ENCODE measurements at places on chromosomes 2 and 18.

DNA sequence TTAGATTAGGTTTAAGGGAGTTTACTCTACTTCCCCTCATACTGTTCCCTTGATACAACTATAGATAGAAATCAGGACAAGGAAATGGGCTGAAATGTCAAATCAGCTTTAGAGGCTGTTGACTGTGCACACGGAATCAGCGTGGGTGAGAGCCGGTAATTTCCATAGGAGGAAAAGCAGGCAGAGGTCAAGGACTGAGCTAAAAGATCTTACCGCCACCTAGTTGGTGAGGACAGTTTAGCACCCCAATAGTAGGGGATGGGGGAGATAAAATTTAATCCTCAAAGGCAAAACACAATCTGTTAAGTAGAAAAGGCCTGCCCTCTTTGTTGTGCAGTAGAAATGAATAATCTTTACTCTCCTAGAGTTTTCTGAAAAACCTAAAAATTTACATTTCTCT is 1154.5 kb upstream of the CHAC2 start:
- no peak for DNase-seq

GRCh38 chr18:11160313-11160712 is 10.9 kb upstream of the PIEZO2 start:
- no peak for DNase-seq

GRCh38 chr18:59024829-59025228 is 114.9 kb upstream of the SEC11C start:
- no peak for DNase-seq

- no peak for DNase-seq
Observed at GRCh38 chr2:97654791-97655190, 8.9 kb downstream of the COX5B start.

DNA sequence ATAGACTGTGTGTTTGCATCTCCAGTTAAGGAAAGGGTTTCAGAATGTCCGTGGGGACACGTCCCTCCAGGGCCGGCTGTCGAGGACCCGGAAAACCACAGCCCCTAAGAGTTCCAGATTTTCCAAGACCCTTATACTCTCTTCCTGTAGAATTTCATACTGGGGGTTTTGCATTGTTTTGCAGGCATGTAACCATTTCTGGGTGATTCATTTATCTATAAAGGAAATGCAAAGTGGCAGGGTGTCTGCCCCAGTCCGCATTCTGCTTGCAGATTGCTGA is 8.5 kb downstream of the SP9 start:
- DNase-seq: no peak

DNA sequence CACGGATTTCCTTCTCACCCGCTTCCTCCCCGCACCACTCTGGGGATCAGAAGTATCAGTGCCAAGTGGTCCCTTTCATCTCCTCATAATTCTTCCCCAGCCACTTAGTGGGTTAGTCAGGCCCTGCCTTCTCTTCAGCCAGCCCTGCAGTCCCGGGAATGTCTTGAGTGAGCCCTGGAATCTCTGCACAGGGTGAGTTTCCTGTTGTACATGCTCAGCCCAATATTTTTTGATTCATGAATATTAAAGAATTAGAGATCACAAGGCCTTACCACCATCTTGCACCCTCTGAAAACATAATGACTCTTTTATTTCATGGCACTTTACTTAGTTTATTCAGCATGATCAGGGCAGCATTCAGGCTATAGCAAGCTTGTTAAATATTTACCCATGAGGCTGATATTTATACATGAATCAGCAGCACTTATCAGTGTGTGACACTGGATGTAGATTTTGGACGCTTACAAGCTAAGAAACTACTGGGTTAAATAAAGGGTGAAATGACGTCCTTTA is 159.4 kb upstream of the FOSL2 start:
- no peak for DNase-seq

- no peak for DNase-seq
Observed at GRCh38 chr2:11797846-11798245, 51.4 kb downstream of the LPIN1 start.

- no peak for DNase-seq
Observed at GRCh38 chr2:236614551-236614950, 44.9 kb downstream of the ACKR3 start.

DNA sequence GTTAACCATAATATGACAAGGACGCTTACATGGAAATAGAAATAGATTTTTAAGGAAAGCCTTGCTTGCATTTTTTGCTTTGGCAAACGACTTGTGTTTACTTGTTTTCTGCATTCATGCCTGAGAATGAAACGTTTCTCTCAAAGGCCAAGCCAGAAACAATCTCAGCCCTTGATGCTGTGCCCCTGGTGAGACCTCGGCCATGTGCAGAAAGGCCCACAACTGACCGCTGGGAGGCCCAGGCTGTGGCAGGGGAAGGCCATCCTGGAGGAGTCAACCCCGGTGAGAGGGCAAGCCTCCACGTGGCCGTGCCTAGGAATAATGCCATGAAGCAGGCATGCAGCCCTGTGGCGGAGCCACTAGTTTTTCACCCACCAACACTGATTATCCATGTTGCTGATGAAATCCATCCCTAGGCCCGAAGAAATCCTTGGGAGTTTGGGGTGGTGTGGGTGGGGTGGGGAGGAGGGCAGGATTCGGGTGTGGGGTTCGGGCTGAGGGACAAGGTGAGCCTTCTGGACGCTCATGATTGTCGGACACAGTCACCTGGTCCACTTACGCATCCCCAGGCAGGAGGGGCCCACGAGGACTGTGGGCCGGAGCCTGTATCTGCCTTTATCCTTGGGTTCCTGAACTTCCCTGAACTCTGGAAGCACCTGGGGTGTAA is 107.6 kb upstream of the APCDD1 start:
- no peak for DNase-seq

DNA sequence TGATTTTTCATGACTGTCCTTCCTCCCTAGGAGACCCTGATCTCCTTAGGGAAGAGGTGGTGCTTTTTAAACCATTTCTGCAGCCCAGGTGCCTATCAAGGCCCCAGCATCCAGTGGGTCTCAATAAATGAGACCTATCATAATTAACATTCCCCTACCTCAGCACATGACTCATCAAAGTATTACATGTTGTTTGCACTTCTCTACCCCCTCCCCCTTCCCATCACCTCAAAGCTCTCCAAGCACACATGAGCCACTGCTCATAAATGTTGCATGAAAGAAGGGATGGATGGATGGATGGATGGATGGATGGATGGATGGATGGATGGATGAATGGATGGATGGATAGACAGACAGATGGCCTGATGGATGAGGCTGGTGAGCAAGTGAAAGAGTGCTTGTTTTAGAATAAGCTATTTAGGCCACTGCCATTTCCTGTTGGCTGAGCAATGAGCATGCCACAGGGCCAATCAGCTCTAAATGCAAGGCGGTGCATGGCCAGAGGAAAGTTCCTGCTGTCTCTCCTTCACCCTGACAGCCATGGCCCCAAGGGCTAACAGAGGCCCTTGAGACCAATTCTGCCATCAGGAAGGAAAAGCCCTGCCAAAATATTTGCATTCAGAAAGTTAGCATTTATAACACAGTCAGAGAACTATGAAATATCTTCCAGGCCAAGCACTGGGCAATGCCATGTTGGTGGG is 20.9 kb upstream of the STEAP3 start:
- no peak for DNase-seq

GRCh38 chr2:152086231-152086630 is 12.6 kb downstream of the CACNB4 start:
- DNase-seq: no peak

All from CD4-positive, alpha-beta T cell treated with Interleukin-21 for 1 hour (primary cell).